IPS DF 6.9 (cell line): ENCODE measurements at places on chromosomes 11 and 22.

DNA sequence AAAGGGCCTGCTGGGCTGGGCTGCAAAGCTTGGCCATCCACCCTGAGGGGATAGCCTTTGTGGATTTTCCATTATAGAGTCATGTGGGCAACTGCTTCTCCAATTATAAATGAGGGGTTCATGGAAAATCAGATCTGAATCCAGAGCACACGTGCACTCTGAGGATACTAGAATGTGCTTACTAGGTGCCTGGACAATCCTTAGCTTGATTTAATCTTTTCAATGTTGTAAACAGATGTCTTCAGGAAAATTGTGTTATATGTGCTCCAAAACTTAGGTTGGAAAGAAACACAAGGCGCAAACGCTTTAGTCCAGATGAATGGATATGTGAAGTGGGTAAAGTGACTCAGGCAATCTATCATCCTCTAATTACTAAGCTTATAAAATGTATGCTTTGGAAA, 92.0 kb downstream of the SLC17A6 start:
- no peak for DNase-seq

DNA sequence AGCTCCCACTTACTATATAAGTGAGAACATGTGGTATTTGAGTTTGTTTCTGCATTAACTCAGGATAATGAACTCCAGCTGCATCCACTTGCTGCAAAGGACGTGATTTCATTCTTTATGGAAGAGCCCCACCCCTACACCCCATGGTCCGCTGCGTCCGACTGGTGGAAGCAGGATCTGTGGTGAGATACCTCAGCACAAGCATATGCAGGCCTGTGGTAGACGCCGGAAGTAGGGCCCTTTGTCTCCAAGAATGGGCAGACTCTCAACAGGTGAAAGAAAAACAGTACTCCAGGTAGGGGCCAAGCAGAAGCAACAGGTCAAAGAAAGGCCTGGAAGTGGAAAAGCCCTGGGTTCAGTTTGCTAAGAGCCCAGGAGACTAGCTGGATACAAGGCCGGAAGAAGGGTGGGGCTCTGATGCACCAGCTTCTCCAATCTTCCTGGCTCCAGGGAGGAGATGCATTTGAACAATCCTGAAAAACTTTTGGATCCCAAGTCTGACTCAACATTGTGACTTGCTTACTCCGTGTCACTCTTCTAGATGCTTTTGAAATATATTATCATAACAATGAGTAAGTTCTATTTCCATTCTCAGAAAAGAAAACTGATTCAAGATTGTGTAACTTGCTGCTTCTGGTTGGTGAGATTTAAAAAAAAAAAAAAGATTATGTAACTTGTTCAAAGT, 30.4 kb downstream of the NEAT1 start:
- no peak for DNase-seq

DNA sequence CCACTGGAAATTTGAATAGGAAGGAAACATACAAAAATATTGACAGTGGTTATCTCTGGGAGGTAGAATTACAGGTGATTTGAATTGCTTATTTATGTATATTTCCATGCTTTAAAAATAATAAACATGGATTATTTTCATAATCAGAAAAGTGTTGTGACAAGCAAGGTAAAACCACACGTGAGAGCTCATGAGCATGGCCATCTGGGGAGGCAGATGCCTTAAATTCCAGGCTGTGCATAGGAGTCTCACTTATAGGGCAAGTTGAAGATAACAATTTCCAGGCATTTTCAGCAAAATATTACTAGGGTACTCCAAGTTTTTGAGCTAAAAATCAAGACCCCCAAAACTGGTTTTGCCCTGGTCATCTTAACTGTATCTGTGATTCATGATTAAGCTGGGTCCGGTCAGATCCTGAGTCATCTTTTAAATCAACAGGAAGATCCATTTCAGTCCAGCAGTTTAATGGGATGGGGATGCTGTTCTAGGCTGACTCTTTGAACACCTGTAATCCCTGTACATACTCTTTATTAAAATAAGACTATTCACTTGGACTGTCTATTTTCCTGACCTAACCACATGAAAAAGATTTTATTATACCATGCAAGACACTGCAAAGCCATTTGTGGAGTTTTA, 115.8 kb upstream of the NARS2 start:
- DNase-seq: no peak

GRCh38 chr22:24230911-24231656, 13.8 kb downstream of the GGT5 start:
- DNase-seq: no peak

DNA sequence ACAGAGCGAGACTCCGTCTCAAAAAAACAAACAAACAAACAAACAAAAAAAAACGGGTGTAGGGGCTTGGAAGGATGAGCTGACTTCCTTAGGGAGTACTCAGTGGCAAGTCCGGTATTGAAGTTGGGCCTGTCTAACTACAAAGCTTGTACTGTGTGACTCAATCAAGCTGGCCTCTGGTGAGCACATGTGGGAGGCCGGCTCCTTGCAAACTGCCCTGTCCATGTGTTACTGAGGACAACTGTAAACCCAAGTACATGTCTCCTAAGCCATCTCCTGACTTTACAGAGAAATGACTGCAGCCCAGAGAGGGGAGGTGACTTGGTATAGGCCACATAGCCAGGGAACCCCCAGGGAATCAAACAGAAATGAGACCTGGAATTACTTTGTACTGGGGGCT, 11.6 kb downstream of the RIBC2 start:
- DNase-seq: no peak

- no peak for DNase-seq
These were observed 1445.0 kb upstream of the RAG2 start for GRCh38 chr11:38043060-38043459.

DNA sequence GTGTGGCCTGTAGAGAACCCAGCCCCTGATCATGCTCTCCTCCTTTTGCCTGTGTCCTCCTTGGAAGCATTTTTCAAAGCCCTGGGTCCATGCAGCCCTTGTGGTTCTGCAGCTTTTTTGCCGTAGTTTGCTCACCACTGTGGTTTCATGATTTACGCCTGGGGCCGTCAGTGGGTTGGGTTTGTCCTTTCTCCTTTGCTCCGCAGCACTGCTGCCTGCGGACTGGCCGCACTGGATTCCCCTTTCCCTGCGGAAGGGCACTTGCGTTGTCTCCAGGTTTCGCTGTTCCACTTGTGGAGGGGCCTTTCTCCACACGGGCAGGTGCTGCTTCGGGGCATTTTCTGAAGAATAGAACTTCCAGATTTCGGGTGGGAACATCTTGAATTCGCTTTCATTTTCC, 1260.9 kb downstream of the BRD1 start:
- DNase-seq: no peak

DNA sequence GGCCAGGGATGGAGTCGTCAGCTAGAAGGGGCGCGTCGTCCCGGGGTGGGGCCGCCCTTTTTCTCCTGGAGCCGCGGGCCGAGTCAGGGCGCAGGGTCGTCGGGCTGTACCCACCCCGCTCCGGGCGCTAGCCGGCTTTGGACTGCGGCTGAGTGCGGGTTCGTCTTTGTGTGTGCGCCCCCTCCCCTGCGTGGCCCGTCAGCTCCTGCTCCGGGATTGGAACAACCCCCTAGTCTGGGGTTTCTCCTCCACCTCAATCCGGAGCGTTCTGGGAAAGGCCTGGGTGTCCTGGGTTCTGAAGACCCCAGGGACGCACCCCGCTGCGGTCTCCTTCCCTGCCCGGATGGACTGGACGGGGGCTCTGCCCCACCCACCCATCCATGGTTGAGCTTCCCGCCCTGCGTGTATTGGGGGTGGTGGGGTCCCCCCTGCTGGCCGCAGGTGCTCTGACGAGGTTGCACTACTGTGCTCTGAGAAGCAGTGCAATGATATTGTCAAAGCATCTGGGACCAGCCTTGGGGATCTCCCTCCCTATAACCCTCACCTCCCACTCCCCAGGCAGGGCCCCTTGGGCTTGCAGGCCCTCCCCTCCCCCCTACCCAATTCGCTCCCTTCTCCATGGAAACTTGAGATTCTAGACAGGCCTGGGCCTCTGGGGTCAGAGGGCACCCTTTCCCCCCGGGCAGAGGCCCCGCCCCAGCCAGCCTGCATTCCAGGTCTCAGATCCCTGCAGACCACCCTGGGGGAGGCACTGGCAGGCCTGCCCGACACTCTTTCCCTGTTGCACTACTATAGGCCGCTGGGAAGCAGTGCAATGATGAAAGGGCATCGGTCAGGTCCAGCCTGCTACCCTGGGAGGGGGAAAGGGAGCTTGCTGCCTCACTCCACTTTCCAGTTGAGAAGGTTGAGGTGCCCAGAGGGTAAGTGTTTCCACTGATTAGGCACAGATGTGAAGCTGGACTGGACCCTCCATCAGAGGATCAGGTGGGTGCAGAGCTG, 10.7 kb downstream of the SDF2L1 start:
- DNase-seq: no peak

GRCh38 chr11:134789104-134789503, 377.1 kb upstream of the B3GAT1 start:
- no peak for DNase-seq
